ENCODE measurements at places on chromosomes 6 and 20.

DNA sequence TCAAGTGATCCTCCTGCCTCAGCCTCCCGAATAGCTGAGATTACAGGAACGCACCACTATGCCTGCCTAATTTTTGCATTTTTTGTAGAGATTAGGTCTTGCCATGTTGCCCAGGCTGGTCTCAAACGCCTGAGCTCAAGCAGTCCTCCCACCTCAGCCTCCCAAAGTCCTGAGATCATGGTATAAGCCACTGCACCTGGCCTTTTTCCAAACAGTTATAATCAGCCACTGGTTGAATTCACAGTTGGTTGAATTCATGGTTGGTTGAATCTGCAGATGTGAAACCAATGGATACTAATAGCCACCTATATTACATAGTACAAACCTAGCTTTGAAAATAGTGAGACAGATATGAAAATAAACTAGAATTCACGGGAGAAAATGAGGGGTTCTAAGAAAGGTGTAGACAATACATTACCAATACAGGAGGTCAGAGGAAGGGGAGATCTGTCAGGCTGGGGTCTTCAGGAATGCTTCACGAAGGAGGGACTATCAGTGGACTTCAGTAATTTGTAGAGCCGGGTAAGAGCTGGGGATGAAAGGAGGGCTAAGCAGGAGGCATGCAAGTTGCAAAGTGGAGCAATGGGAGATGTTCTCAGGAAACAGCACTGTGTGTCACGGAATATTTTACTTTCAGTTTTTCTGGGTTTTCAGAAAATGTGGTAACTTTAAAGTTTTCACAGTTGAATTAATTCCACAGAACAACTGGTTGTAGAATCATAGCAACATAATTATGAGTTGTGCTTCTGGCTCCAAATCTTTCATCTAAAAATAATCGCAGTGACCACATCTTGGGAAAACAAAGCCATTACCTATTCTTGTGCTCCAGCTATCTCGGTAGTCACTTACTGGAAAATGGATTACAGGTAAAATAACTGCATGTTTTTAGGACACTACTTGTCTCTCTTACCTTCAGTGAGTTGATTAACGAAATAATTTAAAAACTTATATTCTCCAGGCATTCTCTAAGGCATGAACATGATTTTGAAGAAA lies 12.9 kb upstream of the CEP85L start:
- DNase-seq: no peak

DNA sequence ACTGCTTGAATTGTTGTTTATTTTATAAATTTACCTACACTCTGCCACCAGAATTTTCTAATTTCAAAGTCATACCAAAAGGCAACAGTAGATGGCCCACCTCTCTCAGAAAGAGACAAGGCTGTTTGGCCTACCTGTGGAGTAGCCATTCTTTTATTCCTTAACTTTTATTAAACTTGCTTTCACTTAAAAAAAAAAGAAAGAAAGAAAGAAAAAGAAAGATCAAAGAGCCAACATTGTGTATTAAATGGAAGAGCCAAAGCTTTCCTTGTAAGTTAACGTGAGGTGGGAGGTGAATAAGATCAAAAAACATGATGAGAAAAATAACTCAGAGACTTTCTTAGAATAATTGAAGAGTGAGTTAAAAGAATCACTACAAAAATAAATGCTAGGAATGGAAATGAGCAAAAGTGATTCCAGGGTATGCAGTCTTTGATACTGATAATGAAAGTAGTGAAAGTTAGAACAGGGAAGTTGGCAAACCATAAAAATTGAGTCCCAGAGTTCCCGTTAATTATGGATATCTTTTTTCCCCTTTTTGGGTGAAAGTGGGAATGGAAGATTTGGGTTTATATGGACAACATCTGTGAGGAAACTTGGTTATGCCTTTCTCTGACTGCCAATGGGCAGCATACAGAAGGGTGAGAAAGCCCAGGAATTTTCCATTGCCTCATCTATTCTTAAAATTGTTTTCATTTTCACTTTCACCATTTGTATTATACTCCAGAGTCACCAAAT lies 35.9 kb upstream of the MYB start:
- DNase-seq: no peak

DNA sequence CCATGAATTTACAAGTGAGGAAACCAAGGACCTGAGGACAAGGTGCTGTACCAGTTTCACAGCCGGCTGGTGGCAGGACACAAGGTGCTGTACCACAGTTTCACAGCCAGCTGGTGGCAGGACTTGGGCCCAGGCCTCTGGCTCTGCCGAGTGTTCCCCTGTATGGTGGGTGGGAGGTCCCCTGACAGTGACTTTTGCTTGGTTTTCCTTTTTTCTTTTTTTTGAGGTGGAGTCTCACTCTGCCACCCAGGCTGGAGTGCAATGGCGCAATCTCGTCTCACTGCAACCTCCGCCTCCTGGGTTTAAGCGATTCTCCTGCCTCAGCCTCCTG lies 212.4 kb downstream of the LY86 start:
- DNase-seq: no peak

- no peak for DNase-seq
These were observed 4.3 kb downstream of the ZBTB46 start for GRCh38 chr20:63826753-63827152.

- no peak for DNase-seq
These were observed 38.6 kb upstream of the GMPR start for GRCh38 chr6:16199804-16200203.
